Osteocyte (in vitro differentiated cells): ENCODE measurements at places on chromosomes 4 and X.

- DNase-seq = no peak
Measured at GRCh38 chrX:68894513-68895340, 65.9 kb downstream of the EFNB1 start.

DNA sequence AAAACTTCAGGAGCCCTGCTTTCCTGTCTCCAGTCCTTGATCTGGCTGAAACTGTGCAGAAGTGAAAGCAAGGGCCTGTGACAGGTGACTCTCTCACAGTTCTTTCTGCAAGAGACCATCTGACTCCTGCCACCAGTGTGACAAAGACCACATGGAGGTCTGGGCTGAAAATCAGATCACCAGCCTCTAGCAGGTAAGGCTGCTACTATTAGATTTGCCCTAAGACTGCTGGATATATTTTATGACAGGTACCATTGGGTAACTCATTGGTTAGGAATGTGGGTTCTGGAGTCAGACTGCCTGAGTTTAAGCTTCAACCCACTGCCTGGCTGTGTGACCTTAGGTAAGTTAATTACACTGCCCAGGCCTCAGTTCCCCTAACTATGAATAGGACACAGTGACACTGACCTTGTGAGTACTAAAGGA lies 163.3 kb upstream of the SLC7A11 start:
- DNase-seq = no peak

DNA sequence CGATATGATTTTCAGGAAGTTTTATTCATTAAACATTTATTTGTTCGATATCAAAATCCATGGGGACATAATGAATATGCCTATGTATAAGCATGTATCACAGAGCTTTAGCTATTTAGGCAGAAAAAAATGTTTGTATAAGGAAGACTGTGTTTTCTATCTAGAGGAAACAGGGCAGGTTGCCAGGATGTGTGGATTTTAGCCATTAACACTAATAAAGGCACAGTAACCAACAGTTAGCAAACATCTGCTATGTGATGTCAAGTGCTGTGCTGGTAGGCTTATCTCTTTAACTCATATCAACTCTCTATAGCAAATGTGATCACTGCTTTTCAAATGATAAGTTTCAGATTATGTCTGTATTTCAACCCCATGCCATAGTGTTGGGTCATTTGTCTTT lies 708.9 kb upstream of the HS3ST1 start:
- DNase-seq = no peak

- DNase-seq = no peak
Measured at GRCh38 chrX:12956704-12957534, 18.0 kb upstream of the TMSB4X start.

DNA sequence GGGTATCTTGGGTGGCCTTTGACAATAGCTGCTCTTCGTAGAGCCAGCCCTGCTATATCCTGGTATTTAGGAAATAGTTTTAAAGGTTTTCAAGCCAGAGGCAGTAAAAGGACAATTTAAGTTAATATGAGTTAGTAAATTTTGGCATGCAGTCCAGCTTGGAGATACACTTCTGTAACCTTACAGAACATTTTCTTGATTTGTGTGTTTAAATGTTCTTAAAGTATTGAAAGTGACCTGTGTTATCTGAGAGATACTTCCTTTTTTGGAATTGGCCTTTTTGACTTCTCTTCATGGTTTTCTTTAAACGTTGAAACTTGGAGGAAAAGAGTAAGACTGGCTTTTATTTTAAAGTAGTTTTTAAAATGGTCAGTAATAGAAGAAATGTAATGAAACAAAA lies 25.5 kb downstream of the PDLIM5 start:
- no peak for DNase-seq

- DNase-seq = no peak
Measured at GRCh38 chrX:155027509-155028066, 944 bp downstream of the FUNDC2 start.

- DNase-seq = no peak
Measured at GRCh38 chr4:148962539-148963290, 520.5 kb upstream of the NR3C2 start.

DNA sequence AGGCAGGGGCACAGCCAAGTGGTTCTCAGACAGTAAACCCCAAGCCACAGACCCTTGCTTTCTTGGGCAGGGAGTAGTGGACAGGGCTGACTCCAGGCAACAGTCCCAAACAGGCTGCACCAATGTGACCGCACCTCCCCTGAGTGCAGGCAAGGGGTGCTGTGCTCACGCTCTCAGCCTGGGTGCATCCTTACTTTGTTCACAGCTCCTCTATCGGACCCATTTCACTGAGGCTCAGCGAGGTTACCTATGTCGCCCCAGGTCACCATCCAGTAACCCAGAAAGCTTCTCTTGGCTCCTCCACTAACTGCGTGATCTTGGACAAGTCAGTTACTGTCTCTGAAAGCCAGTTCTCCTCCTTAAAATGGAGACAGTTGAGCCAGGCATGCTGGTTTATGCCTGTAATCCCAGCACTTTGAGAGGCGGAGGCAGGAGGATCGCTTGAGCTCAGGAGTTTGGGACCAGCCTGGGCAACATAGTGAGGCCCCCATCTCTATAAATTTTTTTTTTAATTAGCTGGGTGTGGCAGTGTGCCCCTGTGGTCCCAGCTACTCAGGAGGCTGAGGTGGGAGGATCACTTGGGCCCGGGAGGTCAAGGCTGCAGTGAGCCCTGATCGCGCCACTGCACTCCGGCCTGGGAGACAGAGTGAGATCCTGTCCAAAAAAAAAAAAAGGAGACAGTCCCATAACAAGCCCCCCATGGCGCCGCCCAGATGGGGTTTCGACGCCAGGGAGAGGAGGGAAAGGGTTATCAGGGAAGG lies 823 bp upstream of the MAN2B2 start:
- no peak for DNase-seq

- no peak for DNase-seq
Measured at GRCh38 chrX:107628662-107629539, 591 bp downstream of the PRPS1 start.

DNA sequence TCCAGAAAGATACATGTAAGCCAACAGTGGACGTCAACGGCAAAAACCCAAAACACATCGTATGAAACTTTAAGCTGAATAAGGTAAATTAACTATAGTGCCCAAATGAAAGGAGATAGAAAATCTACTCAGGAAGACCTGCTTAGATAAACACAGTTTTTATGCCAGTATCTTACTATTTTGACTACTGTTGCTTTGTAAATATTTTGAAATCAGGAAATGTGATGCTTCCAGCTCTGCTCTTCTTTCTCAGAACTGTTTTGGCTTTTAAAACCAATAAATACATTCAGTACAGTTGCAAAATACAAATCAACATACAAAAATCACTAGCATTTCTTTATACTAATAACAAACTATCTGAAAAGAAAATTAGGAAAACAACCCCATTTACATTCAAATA lies 83.8 kb downstream of the SMARCA5 start:
- DNase-seq = no peak

DNA sequence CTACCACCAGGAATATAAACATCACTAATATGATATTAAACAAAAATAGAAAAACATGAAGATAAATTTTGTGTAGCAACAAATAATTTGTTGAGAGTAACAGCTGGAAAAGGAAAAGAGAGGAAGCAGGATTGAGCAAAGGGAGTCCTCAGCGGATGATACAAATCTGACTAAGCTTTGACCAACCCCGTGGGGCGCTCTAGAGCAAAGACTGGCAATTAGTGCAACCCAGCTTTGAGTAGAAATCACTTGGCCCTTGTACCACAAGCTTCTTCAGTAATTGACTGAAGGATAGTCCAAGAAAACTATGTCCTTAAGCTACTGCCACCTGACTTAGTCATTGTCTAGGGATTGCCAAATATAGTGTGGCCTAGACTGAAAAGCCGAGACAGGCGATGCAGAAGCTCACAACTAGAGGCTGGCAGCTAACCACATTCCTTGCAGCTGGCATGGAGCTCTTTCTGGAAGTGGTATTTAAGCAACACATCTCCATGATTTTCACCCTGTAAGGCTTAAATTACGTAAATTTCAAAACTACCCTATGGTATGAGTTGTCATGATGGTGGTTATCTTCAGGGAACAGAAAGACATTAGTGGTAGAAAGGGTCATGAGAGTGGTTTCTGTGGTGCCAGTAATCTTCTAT lies 396.0 kb downstream of the PDGFC start:
- DNase-seq = no peak

GRCh38 chrX:44274096-44274495 lies 69.4 kb downstream of the EFHC2 start:
- DNase-seq = no peak

DNA sequence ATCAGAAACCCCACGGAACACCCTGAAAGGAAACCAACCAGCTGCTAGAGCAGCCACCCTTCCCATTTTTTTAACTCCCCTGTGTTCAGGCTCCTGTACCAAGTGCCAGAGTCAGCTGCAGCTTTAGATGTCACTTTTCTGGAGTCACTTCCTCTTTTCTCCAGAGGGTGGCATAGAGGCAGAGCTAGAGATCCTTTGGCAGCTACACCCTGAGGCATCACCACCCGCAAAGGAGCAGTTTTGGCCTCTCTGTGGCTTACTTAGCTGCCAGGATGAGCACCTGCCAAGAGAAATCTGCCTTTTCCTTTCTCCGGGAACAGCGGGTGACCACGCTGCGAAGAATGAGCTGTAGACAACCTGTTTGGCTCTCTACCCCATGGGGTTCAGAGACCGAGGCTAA lies 58.0 kb upstream of the CHRDL1 start:
- no peak for DNase-seq

GRCh38 chrX:57901466-57901865 lies 8.8 kb downstream of the ZXDA start:
- DNase-seq = no peak

GRCh38 chrX:66756717-66757116 lies 117.8 kb upstream of the EDA2R start:
- DNase-seq = no peak

- no peak for DNase-seq
Measured at GRCh38 chr4:153663667-153664066, 20.4 kb upstream of the TLR2 start.

DNA sequence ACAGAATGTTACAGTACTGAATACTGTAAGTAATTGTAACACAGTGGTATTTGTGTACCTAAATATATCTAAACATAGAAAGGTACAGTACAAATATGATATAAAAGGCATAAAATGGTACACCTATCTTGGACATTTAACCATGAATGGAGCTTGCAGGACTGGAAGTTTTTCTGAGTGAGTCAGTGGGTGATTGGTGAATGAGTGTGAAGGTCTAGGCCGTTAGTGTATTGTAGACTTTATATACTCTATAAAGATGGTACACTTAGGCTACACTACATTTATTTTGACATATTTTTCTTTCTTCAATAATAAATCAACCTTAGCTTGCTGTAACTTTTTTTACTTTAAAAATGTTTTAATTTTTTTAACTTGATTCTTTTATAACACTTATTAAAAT lies 422.5 kb upstream of the FSTL5 start:
- DNase-seq = no peak

DNA sequence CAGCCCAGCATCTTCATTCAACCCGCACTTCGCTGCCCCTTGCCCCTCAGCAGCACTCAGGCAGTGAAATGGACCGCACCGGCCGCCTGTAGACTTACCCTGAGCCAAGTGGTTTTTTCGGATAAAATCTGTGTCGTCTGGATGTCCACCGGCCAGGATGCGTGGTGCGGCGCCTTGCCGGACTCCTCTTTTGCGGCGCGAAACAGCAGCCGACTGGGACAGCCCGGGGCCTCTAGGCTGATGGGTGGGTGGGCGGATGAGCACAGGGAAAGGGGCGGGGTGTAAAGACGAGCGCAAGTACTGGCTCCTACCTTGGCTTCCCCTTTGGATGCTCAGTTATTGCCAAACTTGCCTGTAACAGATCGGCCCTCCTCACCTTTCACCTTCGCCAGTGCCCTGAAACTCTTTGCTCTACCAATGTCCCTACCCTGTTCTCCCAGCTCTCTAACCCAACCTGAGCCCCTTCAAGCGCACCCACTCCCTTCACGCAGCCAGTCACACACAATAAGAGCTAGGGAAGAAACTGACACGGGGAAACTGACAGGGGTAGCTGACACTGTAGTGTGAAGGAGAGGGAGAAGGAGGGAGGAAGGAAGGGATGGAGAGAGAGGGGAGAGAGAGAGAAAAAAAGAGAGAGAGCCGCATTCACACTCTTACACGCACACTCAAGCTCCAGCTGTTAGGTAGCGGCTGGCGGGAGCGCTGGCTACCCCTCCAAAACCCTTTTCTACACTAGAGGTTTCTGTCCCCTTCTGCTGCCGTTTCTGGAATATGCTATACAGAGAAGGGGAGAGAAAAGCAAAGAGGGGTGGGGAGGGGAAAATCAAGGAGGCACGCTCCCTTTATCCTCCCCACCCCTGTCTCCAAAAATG lies 559 bp downstream of the TRPC5 start:
- no peak for DNase-seq

- no peak for DNase-seq
Measured at GRCh38 chr4:88219099-88219498, 60.7 kb upstream of the ABCG2 start.

GRCh38 chrX:5526191-5526590 lies 702.5 kb downstream of the NLGN4X start:
- no peak for DNase-seq

DNA sequence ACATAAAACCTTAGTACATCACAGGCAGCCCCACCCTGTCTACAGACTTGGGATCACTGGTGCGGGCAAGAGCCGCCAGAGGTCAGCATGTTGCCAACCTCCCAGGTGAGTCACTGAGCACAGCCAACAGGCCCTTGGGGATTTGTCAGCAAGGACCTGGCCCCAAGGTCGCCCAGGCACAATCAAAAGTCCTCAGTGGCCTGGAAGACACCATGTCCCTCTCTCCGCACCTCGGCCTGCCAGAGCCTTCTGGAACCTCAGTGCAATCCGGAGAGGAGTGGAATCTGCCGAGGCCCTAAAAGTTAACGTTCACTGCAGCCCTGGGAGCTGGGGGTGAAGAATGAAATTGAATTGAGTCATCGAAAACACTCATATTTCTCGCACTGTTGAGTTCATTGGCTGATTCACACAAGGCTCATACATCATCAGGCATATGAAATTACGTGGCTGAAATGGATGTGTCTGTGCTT lies 74.3 kb downstream of the WFS1 start:
- DNase-seq = no peak

GRCh38 chr4:81807386-81807785 lies 335.7 kb upstream of the RASGEF1B start:
- no peak for DNase-seq

DNA sequence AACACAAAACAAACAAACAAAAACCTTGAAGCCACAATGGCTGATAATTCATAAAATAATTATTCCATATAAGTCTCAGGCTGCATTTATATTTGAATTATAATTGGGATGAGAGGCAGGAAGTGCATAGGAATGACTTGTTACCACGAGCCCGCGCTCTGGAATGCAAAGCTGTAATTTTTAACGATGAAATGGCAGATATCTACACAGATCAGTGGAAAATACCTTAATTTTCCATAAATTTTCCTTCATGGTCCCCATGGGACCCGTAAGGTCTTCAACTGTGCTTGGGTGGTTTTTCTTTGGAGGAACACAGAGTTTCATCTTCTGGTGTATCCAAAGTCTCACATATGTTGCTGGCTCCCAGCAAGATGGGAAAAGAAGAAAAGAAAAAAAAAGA lies 226.8 kb downstream of the SHOX start:
- DNase-seq = peak; percentile 1

GRCh38 chr4:85968945-85969819 lies 390.7 kb downstream of the MAPK10 start:
- no peak for DNase-seq

- no peak for DNase-seq
Measured at GRCh38 chrX:153504445-153505016, 9.8 kb downstream of the BGN start.

GRCh38 chr4:30769093-30769492 lies 48.9 kb downstream of the PCDH7 start:
- no peak for DNase-seq

- DNase-seq = no peak
Measured at GRCh38 chr4:75179510-75179909, 246.6 kb downstream of the PARM1 start.
